ENCODE measurements at places on chromosomes 5 and 9.

- DNase-seq, result no peak
Measured at GRCh38 chr5:15594977-15595568, 95.1 kb downstream of the FBXL7 start.

GRCh38 chr5:38758774-38759600 lies 86.8 kb upstream of the OSMR start:
- no peak for DNase-seq

DNA sequence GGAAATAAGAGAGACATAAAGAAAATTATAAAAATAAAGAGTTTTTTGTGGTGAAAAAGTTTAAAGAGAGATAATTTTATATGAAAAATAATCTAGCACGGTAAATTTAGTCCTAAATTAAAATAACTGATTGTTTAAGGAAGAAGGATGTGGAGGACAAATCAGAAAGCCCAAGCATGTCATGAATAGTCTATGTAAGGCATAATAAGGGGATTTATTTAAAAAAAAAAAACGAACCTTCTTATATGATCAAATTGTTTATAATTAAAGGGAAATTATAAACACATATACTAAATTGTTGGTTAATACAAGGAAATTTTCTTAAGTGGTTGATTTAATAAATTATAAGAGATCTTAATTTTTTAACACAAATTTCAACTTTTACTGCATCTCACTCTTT lies 551.8 kb upstream of the TYRP1 start:
- DNase-seq, result no peak

GRCh38 chr9:27022920-27023319 lies 17.4 kb upstream of the LRRC19 start:
- no peak for DNase-seq

GRCh38 chr5:141743866-141744272 lies 61.8 kb upstream of the ARAP3 start:
- no peak for DNase-seq

- DNase-seq, result no peak
Measured at GRCh38 chr5:135989686-135990085, 34.9 kb upstream of the LECT2 start.

DNA sequence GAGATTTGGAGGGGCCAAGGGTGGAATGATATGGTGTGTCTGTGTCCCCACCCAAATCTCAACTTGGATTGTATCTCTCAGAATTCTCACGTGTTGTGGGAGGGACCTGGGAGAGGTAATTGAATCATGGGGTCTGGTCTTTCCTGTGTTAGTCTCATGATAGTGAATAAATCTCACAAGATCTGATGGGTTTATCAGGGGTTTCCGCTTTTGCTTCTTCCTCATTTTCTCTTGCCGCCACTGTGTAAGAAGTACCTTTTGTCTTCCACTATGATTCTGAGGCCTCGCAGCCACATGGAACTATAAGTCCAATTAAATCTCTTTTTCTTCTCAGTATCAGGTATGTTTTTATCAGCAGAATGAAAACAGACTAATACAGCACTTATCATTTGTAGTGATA lies 29.5 kb upstream of the SPIN1 start:
- no peak for DNase-seq

Data from NCI-H226 (cell line).